Right atrium auricular region (tissue), 2 donors: ENCODE measurements at places on chromosomes 16 and 17. TPM values are rescaled to one million over a fixed set of nuclear protein-coding genes. Genes with fewer than 3 reads are reported as not detected.

DNA sequence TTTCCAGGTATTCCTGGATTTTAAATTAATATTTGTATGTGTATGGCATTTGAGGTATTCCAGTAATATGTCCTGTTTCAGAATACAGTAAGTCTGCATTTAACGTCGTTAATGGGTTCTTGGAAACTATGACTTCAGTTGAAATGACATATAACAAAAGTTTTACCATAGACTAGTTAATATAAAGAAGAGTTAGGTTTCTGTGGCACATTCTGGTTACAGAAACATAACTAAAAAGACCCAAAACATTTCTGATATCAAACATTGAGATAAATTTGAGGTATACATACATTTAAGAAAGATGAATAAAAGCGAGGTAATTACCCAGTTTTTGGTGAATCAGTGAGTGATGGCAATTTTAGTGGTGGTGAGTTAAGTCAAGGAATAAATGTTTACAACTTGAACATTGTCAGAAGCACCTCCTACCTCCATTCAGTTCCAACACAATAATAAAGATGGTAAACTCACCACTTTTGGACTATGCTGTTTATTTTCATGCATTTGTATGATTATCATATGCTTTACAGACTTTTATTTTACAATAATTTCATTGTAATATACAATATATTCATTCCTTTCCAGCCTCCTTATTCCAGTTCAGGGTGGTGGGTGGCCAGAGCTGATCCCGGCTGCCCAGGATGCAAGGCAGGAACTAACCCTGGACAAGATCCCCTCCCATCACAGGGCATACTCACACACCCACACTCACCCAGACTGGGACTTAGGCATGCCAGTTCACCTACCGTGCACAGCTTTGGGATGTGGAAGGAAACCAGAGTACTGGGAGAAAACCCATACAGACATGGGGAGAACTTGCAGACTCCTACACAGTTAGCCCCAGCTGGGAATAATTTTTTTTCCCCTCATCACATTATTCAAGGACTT, 9.7 kb downstream of the LUC7L3 start:
- no peak for DNase-seq

GRCh38 chr17:31321966-31322365, 544 bp upstream of the EVI2A start:
- no peak for DNase-seq

- no peak for DNase-seq
Measured at GRCh38 chr17:332023-332422, 20.6 kb downstream of the RPH3AL start.

- DNase-seq = peak; percentile 50
Measured at GRCh38 chr16:66265048-66265415, 101.5 kb upstream of the CDH5 start.

GRCh38 chr17:59846394-59847165, 46.2 kb downstream of the TUBD1 start:
- DNase-seq = no peak

DNA sequence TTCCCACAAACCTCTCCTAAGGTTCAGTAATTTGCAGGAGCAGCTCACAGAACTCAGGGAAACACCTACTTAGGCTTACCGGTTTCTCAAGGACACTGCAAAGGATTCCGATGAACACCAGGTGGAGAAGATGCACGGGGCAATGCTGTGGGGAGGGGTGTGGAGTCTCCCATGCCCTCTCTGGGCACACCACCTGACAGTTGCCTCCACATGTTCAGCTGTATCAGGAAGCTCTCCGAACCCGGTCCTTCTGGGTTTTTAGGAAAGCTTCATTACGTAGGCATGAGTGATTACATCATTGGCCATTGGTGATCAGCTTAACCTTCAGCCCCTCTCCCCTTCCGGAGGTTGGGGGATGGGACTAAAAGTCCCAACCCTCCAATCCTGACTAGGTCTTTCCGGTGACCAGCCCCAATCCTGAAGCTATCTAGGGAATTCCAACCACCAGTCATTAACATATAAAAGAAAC, 21.6 kb downstream of the C17orf58 start:
- peak; percentile 38 for DNase-seq

The EFNB3 gene
- total RNA-seq = 2.1 TPM

The SP6 gene
- total RNA-seq = not detected

The RRAD gene
- total RNA-seq = 173 TPM

The BTBD17 gene
- not detected for total RNA-seq

The G6PC1 gene
- total RNA-seq = not detected
